ENCODE measurements at places on chromosomes 1 and 21.
A peak's percentile ranks its signal among the peaks of the same experiment; 100 is the strongest.

- DNase-seq, result no peak
These were observed 37.2 kb downstream of the SETD4 start for GRCh38 chr21:36023092-36023480.

DNA sequence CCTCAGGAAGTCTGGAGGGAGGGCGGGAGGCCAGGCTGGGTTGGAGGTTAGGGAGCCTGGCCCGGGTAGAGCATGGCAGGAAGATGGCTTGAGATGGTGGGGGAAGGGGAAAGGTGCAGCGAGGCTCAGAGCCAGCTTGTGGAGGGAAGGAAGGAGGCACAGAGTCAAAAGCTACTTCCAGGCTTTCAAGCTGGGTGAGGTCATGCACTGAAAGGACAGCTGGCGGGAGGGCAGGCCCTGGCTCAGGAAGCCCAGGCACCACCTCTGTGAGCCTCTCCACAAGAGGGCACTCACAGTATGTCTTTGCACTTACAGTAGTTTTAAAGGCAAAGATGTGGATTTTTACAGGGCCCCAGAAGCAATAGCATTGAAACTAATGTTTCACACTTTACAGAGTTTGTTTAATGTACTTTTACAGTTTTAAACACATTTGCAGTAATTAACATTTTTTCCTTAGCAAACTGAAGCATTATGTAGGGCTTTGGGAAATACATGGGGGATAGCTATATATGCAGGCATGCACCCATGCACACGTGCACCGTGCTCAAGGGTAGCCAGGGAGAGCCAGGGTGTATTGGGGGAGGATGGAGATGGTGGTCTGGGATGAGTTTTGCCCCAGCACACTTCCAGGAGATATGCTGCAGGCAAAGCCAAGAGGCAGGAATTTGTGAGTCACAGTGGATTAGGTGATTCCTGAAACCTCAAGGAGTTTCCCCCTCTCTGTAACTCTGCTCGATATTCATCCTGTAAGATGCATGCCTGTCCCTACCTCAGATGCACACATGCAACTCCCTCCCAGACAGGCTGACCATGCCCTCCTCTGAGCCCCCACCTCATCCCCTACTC lies 6.1 kb upstream of the ADAM15 start:
- peak; percentile 37 for DNase-seq

- no peak for DNase-seq
These were observed 3.5 kb downstream of the KLHL12 start for GRCh38 chr1:202923533-202923932.

DNA sequence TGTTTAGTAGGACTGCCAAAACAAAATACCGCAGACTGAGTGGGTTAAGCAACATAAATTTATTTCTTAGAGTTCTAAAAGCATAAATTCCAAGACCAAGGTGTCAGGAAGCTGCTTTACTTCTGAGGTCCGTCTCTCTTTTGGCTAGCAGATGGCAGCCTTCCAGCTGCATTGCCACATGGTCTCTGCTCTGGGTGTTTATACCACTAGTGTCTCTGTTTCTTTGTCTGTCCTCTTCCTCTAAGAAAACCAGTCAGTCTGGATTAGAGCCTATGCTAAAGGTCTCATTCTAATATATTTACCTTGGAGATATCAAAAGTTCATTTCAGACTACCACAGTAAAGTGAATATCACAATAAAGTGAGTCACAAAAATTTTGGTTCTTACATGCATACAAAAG lies 519.8 kb downstream of the COL11A1 start:
- DNase-seq, result peak; percentile 26

- no peak for DNase-seq
These were observed 674.2 kb upstream of the PKN2 start for GRCh38 chr1:88009916-88010315.

- DNase-seq, result no peak
These were observed 54.2 kb downstream of the KIAA1614 start for GRCh38 chr1:180966744-180967536.

DNA sequence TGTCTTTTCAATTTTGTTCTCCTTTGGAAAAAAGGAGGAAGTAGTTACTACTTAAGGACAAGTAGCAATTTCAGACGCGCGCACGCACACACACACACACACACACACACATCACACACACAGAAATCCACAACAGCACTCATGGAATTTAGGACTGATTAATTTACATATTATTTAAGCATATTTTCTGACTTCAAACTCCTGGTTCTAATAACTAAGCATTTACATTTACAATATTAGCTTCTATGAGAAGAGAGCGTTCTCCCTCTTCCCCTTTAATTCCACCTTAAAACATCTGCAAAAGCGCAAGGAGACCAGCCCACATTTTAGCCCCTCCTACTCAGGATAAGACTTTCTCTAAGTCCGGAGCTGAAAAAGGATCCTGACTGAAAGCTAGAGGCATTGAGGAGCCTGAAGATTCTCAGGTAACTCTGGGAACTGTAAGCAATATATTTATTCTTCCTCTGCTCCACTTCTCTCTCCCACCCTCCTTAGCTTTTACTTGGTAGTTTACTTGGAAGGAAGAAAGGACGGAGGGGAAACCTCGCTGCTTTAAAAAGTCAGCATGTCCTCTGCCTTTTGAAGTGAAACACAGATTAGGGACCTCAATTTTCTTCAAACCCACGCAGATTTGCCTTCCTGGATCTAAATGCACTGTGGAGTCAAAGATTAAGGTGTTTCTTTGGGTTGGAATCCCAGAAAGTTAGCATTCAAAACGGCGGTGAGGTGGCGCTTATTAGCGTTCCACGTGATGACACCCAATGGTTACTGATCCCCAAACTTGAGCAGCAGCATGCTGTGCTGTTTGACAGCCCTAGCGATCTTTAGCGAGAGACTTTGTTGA lies at the start of gene PLA2G4A:
Gene PLA2G4A, plus strand, starts transcription at position 339 of the 844 bp plus-strand sequence. CDS start 25,406 bp downstream, outside the sequence.
- DNase-seq, result no peak

GRCh38 chr1:19425646-19426239 lies 59.6 kb downstream of the CAPZB start:
- peak; percentile 49 for DNase-seq

- DNase-seq, result no peak
These were observed 325.9 kb downstream of the RPS6KC1 start for GRCh38 chr1:213376862-213377372.

DNA sequence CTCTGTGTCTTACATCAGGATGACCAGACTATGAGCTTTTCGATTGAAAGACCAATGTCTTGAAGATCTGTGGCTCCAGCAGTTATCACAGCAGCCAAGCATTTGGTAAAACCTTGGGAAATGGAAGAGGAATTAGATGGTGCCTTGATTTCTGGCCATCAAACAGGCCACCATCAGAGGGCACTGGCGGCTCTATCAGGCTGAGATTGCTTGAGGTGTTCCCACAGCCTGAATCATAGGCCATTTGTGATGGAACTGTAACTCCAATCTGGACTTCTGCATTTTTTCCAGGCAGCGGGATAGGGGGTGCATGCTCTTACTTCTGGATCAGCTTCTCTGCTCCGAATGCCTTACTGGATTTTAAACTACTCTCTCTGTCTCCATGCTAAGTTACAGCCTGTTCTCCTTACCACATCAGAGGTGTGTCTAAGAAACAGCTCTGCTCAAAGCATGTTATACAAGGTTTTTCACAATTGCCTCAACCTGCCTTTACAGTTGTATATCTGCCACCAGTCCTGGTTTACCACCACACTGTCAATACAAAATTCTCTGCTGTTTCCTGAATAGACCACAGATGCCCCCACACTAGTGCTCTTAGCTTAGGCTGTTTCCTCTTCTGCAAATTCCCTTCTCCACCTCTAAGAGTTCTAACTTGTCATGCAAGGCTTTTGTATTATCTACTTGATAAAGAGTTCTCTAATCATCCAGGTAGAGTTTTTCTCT lies 180.9 kb downstream of the PTGER3 start:
- no peak for DNase-seq

DNA sequence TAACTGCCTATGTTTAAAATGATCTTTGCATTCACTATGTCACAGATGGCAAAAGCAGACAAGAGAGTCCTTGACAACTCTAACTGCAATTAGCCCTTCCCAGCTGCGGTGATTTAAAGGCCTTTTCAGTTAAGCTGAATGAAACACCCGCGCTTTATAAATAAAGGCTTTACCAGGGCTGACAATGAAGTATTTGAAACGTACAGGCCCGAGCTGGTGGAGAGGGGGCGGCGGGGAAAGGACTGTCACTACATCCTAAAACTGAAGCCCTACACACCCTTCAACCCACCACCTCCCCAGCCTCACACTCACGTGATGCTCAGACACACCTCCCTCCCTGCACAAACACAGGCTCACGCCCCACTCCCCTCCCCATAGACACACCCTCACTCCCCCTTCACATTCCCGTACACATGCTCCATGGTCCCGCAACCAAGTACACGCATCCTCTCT lies 45.5 kb downstream of the GRIK3 start:
- peak; percentile 68 for DNase-seq

GRCh38 chr1:220882061-220882891 lies 3.0 kb downstream of the HLX start:
- DNase-seq, result no peak

- no peak for DNase-seq
These were observed 35.0 kb downstream of the ACKR1 start for GRCh38 chr1:159239551-159240220.

- no peak for DNase-seq
These were observed 8.9 kb upstream of the SMIM12 start for GRCh38 chr1:34868230-34869049.

- no peak for DNase-seq
These were observed 200.8 kb upstream of the VAMP3 start for GRCh38 chr1:7570311-7570710.

- no peak for DNase-seq
These were observed 87.8 kb downstream of the MRPL37 start for GRCh38 chr1:54287801-54288211.

DNA sequence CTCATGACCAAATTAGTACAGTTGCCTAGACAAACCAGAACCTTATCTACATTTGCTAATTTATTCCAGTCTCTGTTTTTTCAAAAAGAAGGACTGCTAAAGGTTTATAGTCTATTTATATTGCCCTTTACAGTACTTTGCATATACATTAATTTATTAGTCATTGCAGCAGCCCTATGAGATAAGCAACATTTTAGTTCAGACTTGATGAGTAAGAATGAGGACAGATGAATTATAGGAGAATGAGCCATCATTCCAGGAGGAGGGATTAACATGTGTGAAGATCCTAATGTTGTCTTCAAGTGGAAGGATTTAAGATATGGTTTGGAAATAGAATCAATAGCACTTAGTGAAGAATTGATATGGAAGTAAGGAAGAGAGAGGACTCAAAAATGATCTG lies 152.4 kb downstream of the KCTD3 start:
- no peak for DNase-seq

- peak; percentile 76 for DNase-seq
These were observed 28.6 kb upstream of the PLEKHG5 start for GRCh38 chr1:6519935-6520671.

- no peak for DNase-seq
These were observed 1.5 kb upstream of the COL16A1 start for GRCh38 chr1:31705080-31705866.

DNA sequence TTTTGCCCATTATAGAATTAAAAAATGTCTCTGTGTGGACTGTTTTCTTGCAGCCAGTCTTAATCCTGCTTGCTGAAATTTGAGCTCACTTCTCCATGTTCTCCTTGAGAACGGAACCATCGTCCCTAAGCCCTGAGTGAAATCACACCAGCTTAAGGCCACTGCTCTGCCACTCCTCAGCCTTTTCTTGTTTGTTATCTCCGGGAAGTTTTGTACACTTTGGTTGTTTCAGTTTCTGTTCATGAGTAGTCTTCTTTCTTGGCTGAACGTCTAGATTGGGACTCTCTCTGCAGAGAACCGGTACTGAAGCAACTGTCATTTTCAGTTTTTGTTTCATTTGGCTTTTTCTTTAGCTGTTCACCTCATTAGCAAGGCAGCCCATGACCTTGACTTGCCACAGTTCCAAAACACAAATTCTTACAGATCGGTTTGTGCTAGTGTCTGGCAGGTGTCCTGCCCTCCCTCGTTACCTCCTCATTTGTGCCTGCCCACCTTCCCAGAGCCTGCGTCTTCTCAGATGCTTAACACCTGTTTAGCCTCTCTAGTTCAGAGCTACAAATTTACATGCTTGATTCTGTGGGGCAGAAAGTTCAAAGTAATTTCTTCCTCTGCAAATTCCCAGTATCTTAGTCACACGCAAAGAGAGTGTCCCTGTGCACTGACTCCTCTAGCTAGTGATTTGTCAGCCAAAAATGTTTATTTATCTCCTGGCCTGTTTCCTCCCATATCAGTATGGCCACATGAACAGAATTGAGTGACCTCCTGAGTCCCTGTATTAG lies 12.4 kb downstream of the PSEN2 start:
- no peak for DNase-seq

DNA sequence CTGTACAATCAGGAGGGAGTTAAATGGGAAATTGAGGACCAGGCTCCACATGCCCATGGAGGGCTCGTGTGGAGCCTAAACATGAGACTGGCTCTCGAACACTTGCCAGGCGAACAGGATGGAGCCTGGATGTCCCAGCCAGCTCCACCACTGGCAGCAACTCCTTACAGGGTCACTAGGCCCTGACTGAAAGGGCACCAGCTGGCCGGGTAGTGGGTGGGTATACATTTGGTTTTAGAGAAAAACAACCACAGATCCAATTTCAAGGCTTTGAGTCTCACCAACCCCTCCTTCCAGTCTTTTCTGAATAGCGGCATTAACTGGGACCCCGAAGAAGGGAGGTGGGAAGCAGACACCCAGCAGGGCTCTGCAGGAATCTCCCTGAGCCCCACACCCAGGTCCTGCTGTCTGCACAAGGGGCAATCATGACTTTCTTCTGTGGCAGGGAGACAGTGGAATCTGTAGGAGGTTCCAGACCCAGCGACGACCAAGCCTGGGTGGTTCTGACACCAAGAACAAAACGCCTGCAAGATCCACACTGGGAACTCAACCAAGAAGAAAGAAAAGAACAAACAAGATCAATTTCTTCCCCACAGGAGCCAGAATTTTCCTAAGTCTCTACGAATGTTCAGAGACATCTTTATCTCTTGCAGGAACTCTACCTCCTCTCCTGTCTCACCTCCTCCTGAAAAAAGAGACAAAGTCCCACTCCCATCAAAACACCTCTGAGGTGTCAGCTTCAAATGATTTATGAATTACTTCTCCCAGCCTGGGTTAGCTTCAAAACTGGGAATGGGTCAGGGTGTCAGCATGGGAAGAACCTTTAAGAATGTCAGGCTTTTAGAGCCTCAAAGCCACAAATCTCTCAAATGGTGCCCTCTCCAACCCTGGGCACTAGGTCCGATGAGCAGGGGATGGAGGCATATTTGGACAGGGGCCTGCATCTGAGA lies 26.5 kb upstream of the SRP9 start:
- no peak for DNase-seq

GRCh38 chr1:173946380-173946921 lies 29.3 kb upstream of the SERPINC1 start:
- DNase-seq, result no peak

- DNase-seq, result no peak
These were observed 48.1 kb downstream of the ACOT7 start for GRCh38 chr1:6345460-6345859.

DNA sequence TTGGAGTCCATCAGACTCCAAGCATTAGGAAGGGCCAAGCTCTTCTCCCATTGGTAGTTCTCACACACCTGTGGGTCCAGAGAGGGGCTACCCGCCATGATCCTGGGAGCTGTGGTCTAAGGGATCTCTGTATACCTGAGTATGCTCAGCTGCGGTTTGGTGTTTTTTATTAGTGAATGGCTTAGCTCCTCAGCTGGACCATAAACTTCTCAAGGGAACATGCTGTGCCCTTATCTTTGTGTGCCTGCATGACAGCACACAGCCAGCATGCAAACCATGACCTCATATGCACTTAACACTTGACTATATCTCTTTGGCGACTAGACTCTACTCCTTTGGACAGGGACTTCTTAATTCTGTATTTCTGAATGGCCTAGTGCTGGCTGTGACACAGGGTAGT lies 94.5 kb downstream of the CD58 start:
- no peak for DNase-seq

GRCh38 chr21:14551741-14552140 lies 5.6 kb upstream of the SAMSN1 start:
- no peak for DNase-seq
